NCI-H1105 treated with DMSO at 0.1 percent for 48 hours (cell line): ENCODE measurements at places on chromosomes 16 and 17.

GRCh38 chr16:27978876-27979275, 84.6 kb downstream of the GSG1L start:
- DNase-seq: no peak

- DNase-seq: no peak
Observed at GRCh38 chr17:32773856-32774694, 102.8 kb downstream of the MYO1D start.

GRCh38 chr17:77725846-77726245, 232.7 kb upstream of the TNRC6C start:
- no peak for DNase-seq

GRCh38 chr16:60073376-60073775, 1339.3 kb upstream of the GOT2 start:
- no peak for DNase-seq

GRCh38 chr16:48330189-48330840, 54.9 kb downstream of the SIAH1 start:
- no peak for DNase-seq

GRCh38 chr17:73228748-73229236, 32.9 kb downstream of the CPSF4L start:
- DNase-seq: no peak

GRCh38 chr16:7148606-7149005, 184.0 kb upstream of the RBFOX1 start:
- DNase-seq: no peak

- no peak for DNase-seq
Observed at GRCh38 chr16:85354686-85355514, 242.6 kb upstream of the CIBAR2 start.

GRCh38 chr16:84891149-84891795, 71.5 kb downstream of the CRISPLD2 start:
- no peak for DNase-seq

DNA sequence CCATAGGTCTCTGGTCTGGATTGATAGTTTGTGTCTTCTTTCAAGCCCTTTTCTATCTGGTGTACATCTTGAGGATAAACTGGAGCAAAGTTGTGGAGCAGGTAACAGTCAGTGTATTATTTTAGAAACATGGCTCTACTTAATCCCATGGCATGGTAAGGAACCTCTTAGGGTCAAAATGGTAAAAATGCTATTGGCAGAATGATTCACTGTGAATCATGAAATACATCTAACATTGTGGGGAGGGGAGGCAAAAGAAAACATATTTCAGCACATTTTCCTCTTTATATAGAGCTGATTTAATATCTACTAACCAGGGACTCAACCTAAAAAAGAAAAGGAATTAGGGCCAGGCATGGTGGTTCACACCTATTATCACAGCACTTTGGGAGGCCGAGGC, 17.9 kb upstream of the ALDH3A2 start:
- DNase-seq: no peak

GRCh38 chr17:72804949-72805707, 287.4 kb downstream of the SLC39A11 start:
- no peak for DNase-seq

GRCh38 chr17:82216301-82217119, 3.9 kb upstream of the CCDC57 start:
- no peak for DNase-seq

GRCh38 chr17:27762527-27763305, 37.6 kb downstream of the NOS2 start:
- no peak for DNase-seq

DNA sequence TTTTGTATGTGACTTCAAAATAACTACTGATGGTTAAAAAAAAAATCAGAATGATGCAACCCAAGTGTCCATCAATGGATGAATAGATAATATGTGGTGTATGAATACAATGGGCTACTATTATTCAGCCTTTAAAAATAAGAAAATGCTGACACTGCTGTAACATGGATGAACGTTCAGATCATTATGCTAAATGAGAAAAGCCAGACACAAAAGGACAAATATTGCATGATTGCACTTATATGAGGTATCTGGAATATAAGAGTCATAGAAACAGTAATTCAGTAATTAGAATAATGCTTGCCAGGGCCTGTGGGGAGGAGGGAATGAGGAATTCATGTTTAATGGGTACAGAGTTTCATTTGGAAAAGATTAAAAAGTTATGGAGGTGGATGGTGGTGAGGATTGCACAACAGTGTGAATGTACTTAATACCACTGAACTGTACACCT, 25.4 kb downstream of the TENT4B start:
- no peak for DNase-seq

DNA sequence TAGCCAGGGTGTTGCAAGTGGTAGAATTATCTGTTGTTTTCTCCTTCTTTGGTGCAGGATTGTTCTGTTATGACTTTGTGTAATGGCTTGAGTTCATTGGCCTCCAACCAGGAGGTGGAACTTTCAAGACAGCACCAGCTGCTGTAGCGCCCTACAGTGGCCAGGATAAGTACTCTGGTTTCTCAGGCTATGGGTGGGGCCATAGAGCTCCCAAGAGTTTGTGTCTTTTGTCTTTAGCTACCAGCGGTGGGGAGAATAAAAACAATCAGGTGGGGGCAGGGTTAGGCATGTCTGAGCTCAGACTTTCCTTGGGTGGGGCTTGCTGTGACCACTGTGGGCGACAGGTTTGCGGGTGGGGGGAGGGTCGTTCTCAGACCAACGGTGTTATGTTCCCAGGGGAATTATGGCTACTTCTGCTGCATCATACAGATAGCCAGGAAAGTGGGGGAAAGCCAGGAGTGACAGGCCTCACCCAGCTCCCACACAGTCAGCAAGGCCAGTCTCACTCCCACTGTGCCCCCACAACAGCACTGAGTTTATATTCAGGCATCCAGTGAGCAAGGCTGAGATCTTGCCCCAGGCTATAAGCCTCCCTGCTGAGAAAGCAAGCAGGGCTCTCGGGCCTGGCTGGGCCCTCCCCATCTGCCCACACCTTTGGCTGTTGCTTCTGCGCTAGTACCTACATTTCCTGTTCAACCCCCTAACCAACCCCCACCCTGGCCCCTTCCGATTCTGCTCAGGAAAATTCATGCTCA, 15.4 kb downstream of the ABCA10 start:
- no peak for DNase-seq

- DNase-seq: peak; percentile 50
Observed at GRCh38 chr17:3964203-3965117, at the start of gene ATP2A3. Gene ATP2A3, minus strand, starts transcription at chr17:3964437. Its CDS starts 146 bp downstream, at chr17:3964291.

- no peak for DNase-seq
Observed at GRCh38 chr17:15281909-15282308, 16.8 kb upstream of the PMP22 start.

DNA sequence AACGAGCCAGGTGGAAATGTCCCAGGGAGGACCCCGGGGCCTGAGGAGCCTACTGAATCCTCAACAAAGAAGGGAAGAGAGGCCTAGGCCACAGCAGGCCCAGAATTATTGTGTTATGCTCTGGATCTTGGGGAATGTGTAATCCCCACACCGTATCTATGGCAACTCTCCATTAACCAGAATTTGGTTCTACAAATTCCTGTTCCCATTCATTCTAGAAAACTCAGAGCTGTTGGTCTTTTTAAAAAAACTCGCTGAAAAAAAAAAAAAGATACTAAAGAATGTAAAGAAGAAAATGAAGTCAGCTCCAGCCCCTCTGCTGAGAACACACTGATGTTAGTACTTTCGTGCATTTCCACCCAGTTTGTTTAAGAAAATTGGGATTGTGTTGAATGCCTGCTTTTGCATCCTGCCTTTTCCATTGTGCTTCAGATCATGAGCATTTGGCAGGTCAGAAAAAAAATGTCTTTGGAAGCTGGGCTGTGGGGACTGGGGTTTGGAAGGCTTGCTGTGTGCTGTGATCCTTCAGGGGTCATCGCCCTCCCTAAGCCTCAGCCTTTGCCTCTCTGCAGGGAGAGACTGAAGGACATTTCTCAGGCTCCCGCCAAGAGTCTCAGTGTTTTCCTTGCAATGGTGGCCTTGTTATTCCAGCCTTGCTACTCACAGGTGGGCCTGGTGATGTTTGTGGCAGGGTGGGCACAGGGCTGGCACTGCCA, 69.5 kb downstream of the SREBF1 start:
- no peak for DNase-seq

DNA sequence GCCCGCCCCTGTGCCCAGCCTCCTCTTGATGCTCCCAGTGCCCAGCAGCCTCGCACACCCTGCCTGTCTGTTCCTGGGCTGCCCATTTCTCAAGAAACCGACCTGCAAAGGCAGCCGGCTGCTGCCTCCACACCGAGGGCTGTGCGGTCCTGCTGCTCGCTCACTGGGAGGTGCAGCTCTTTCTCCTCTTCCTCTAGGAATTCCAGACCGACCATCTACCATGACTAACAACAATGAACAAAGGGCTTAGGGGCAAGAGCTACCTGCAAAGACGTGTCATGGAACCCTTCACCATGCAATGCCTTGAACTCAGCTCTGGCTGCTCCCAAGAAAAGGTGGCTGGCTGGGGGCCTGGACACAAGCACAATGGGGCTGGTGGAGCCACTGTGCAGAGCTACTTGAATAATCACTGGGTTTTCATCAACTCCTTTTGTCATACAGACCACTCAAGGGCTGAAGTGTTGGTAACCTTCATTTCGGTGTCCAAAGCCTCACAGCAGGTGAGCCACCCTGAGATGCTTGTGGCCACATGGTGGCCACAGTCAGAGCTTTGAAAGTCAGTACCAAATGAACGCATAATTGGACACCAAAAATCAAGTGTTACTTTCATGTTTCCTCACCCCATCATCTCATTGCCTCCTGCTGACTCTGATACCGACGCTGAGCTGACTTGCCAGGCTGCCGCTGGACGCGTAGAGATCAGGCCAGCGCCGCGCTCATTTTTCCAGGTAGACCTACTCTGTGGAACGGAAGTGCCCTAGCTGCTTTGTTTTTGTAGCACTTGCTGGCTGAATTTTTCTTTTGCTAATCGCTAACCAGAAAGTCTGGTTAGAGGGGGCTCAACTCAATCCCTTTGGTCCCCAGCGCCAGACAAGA, 19.8 kb downstream of the CYB561 start:
- DNase-seq: no peak

GRCh38 chr17:37813751-37814150, 68.9 kb upstream of the HNF1B start:
- no peak for DNase-seq

DNA sequence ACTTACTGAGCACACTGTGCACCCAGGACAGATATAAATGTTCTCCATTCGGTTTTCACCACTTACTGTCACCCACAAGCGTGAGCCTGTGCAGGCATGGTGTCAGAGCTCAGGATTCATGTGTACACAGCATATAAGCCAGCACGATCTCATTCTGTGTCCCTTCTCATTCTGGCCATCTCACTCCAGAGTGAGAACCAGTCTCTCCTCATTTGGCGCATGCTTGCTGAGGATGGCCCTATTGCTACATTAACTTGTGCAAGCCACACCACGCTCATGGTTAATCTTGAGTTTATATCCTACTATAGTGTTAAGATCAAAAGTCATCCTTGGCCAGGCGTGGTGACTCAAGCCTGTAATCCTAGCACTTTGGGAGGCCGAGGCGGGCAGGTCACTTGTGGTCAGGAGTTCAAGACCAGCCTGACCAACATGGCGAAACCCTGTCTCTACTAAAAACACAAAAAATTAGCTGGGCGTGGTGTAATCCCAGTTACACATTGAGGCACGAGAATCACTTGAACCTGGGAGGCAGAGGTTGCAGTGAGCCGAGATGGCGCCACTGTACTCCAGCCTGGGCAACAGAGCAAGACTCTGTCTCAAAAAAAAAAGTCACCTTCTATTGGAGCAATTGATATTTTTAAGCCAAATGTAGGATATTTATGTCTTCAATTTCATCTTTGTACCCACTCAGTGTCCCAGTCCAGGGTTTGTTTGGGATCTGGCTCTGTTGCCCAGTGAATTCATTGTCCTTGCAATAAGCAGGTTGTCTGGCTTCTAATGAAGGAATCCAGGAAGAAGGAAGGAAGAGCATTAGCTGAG, 20.9 kb downstream of the SOCS1 start:
- no peak for DNase-seq

DNA sequence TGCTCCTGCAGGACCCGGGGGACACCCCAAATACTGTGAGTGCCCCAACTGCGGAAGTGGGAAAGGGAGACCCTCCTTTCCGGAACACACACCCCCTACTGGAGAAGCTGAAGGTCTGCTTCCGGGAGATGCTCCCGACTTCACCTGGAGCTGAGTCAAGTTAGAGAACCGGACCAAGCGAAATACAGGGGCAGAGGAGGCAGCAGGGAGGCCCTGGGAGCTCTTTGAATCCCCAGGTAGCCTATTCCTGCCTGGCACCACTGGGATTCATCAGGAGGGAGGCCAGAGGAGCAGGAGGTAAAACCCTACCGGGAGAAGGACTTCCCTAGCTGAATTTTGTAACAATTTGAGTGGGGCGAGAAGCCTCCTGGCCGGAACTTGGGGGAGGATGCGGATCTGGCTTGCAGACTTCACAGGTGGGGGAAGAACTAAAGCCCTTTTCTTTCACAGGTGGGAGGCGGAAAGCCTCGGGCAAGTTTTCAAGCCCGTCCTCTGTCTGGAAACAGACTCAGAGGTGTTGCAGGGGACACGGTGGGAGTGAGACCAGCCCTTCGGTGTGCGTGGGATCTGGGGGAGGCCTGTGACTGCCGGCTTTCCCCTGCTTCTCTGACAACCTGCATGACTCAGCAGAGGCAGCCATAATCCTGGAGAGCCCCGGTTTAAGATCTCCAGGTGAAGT, 22.4 kb upstream of the TEKT1 start:
- DNase-seq: no peak

GRCh38 chr17:34703533-34703932, 124.2 kb downstream of the TMEM132E start:
- no peak for DNase-seq

DNA sequence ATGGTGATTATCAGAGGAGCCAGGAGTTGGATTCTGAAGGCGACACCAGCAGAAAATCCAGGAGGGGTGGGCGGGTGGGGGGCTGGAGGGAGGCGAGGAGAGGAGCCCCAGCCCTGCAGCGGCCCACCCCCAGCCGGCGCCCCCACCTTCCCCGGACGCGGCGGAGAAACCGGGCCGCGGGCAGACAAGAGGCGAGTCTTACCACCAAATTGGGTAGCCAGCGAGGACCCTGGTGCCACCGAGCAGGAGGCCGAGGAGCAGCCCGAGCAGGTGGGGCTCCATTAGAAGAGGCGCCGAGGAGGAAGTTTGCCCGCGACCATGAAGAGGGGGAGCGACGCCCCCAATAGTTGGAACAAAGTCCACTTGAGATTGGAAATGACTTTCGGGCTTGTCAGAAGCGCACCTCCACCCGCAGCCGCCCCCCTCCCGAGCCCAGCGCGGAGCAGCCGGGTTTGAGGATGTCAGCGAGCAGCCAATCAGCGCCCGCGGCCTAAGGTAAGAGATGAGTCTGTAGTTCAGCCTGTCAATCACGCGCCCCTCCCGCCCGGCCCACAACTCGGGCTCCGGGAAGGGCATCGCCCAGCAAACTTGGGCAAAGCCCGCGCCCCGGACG, at the start of gene WNT3:
Gene WNT3, minus strand, starts transcription at position 377 of the 613 bp plus-strand sequence. Its CDS starts 95 bp downstream, at position 282.
- peak; percentile 45 for DNase-seq

DNA sequence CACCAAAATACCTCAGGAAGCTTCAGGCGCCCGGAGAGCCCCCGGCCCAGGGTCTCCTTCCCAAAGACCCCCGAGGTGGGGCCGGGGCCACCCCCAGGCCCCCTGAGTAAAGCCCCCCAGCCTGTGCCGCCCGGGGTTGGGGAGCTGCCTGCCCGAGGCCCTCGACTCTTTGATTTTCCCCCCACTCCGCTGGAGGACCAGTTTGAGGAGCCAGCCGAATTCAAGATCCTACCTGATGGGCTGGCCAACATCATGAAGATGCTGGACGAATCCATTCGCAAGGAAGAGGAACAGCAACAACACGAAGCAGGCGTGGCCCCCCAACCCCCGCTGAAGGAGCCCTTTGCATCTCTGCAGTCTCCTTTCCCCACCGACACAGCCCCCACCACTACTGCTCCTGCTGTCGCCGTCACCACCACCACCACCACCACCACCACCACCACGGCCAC, 6.7 kb upstream of the TMEM88 start:
- no peak for DNase-seq

GRCh38 chr17:41020336-41020735, 6.7 kb downstream of the KRTAP1-5 start:
- no peak for DNase-seq
